ENCODE measurements at places on chromosomes 13 and 19.

DNA sequence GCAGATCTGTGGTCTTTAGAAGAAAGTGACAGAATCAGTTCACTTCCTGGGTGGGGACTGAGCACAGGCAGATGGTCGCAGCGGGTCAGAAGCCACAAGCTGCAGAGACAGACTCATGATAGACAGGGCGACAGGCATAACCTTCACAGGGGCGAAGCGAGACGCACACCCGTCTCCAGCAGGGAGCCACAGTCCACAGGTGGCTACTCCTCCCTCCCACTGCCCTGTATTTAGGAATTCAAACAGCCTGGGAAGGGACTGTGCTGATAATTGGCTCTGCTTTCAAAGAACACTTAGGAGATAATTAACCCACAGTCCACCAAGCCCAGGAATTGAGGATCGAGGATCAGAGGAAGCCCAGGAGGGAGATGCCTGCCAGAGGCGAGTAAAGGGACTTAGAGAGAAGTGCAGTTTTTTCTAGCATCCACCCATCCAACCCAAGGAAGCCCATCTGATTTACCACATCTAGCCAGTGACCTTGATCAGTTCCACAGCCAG, 23.2 kb downstream of the RFX2 start:
- no peak for DNase-seq

DNA sequence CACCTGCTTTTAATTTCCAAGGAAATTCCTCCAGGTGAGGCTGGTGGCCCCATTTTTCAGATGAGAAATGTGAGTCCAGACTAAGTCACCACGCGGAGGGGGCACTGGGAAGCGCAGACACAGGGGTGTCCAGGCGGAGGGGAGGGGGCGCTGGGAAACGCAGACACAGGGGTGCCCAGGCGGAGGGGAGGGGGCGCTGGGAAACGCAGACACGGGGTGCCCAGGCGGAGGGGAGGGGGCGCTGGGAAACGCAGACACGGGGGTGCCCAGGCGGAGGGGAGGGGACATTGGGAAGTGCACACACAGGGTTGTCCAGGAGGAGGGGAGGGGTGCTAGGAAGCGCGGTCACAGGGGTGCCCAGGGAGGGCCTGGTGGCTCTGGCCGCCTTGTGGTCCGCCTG, 3.5 kb downstream of the GRK1 start:
- DNase-seq, result no peak

DNA sequence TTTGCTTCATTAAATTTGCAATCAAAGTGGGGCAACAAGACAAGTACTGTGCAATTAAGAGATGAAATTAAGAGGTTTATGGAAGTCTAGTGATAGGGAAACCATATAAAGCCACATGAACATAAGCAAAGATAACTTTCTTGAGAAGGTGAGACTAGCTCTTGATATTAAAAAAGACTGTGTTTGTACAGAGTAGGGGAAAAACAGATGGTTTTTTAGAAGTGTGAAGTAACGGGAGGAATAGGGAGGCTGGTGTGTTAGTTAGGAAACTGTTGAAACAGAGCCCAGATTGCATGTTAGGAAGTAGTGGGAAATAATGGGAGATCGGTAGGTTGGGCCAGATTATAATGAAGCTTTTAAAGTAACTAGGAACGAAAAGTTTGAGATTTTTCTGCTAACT, 149.8 kb upstream of the FREM2 start:
- no peak for DNase-seq

DNA sequence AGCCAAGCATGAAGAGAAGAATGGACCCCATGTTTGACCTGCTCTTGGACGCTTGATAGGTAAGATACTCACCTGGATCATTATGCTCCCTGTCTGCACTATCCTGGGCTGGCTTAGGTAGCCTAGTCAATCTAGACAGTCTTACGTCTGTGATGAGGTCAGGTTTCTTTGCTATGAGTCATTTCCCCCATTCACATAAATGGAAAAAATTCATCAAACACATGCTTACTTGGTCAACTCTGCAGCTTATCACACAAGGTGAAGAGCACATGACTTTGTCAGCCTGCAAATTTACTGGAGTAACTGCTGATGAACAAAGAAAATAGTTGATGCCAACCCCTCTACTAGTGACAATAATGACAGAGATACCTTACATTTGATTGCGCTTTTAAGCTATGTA, 170.0 kb downstream of the NUFIP1 start:
- DNase-seq, result no peak

DNA sequence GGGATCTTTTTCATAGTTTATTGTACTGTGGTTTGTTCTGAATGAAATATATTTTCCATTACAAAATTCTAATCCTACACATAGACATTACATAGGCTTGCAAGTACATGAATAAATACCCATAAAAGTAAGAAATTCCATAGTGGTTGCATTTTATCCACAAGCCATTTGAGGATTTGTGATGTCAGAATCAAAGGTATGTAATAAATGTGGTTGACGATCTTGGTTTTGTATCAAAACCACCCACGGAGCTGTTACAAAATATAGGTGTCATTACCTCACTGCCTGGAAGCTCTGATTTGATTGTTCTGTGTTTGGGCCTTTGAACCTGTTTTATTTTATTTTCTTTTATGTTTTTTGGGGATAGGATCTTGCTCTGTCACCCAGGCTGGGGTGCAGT, 125.1 kb downstream of the NALCN start:
- no peak for DNase-seq

DNA sequence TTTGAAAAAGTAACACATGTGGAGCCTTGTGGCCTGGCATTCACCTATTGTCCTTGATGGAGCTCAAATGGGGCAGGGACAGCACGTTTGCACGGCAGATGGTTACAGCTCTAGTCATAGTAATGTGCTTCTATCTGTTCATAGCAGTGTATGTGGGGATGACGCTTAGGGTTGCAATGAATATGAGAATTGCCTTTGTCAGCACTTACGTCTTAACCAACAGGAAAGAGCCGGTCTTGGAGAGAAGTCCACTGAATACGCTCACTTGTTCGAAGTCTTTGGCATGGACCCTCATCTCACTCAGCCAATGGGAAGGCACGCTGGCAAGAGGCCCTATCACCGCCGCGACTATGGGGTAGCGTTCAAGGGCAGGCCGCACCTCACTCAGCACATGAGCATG, 18.9 kb upstream of the OR7D2 start:
- DNase-seq, result no peak

DNA sequence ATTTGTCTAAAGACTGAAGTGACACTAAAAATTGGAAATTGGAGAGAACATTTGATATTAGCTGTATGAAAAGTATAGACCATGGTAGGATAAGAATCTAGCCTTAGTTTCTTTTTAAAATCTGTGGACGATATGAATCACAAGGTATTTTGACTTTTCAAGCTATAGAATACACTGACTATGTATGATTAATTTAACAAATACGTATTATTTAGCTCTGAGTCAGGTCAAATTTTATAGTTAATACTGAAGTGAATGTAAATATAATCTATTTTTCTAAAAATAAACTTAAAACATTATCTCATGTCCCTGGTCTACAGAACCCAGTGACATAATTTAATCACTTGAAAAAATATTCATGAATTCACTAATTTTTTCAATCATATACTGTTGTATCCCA, 795.6 kb upstream of the SLITRK1 start:
- DNase-seq, result no peak

- DNase-seq, result no peak
These were observed at the start of gene SPRY2 for GRCh38 chr13:80341101-80341755. SPRY2 (minus strand) TSS chr13:80341126; CDS start chr13:80337705, 3,421 bp downstream.

DNA sequence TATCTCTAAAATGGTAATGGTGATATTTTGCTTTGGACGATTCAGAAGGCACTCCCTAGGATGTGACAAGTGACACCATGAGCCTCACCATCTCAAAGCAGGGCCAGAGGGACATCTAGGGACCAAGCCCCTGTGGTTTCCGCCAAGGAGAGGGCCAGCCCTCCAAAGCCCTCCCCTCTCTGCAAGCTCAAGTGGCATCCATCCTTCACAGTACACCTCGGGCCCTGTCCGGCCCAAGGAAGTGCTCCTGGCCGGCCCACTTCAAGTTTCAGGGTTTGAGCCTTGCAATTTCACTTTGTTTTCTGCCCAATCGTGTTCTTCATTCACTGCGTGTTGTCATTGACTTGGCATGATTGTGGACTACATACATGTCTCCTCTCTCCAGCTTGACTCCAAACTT, 82.5 kb downstream of the TSHZ3 start:
- no peak for DNase-seq

DNA sequence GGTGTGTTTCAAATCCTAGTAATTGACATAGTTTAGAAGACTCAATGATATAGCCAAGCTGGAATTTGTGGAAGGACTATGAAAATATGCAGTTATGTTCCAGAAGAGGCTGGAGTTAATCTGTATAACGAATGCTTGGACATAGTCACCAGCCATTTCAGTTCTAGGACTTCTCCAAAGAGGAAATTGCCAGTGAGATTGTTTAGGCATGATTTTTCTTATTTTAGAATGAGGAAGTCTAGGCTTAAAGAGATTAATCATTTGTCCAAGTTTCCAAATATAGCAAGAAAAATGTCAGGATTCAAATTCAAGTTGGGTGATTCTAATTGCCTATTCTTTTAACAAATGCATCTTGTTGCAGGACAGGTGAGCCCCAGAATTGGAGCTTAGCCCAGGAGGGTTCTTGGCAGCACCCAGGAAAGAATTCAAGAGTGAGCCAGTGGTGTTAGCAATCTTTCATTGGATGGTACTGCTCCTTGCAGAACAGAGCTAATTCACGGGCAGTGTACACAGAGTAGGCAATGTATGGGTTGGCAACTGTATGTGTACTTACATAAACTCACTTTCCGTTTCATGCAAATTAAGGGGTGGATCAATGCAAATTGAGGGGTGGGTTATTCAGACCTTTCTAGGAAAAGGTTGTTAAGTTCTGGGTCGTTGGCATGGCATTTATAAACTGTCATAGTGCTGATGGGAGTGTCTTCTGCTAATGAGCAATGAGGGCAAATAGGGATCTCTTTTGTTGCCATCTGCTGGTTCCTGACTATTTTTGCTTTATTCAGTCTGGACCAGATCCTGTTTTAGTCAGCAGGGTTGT, 763.1 kb upstream of the SLITRK1 start:
- no peak for DNase-seq

- no peak for DNase-seq
These were observed 178.4 kb downstream of the FGF9 start for GRCh38 chr13:21849323-21849722.

DNA sequence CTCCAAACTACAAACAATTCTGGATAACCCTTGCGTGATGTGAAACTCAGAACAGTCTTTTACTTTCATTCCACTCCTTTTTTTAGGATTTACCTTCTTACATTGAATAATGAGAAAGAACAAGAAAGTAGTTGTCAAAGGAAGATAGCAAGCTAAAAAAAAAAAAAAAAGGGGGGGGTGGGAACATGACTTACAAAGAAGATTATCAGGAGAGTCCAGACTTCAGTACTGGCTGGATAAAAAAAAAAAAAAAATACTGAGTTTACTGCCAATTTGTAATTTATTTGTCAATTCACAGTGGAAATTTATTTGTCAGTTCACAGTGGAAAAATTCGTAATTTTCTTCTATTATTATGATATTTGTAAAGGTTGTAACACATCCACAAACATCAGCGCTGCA, 792.4 kb upstream of the SLITRK5 start:
- DNase-seq, result no peak

DNA sequence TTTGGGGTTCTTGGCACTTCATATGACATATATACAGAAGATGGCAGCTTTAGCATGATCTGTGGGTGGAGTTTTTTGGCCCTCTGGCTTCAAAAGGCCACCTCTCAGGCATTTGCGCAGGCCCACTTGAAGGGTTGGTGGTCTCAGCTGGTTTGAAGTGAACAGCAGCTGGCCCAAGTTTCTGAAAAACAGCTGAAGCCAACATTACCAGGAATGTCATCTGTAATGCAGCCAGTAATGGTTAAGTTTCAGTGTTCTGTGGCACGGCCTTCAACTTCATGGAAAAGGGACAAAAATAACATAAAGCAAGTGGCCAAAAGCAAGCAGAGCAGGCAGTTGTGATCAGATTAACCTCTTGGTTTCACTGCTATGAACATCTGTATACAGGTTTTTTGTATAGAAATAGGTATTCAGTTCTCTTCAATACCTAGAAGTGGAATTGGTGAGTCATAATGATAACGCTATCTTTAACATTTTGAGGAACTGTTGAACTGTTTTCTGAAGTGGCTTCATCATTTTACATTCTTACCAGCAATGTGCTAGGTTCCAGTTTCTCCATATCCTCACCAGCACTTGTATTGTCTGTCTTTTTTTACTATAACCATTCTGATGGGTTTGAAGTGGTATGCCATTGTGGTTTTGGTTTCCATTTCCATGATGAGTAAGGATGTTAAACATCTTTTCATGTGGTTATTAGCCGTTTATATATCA, 245.4 kb downstream of the SHISA2 start:
- no peak for DNase-seq

DNA sequence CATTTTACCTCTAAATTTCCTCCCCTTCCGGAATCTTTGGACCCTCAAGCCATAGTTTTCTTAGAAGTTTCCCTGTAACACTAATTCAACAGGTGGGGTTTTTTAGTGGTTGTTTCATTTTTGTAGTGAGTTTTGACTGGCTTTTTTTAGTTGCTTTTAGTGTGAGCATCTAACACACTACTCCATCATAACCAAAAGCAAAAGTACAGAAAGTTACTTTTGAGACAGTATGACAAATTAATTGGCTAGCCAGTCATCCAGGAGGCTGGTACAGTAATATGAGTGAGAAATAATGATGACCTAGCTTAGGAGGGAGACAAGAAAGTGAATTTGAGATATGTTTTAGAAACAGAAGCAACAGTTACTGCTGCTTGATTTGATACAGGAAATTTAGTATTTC, 71.5 kb downstream of the DNAJC15 start:
- no peak for DNase-seq

DNA sequence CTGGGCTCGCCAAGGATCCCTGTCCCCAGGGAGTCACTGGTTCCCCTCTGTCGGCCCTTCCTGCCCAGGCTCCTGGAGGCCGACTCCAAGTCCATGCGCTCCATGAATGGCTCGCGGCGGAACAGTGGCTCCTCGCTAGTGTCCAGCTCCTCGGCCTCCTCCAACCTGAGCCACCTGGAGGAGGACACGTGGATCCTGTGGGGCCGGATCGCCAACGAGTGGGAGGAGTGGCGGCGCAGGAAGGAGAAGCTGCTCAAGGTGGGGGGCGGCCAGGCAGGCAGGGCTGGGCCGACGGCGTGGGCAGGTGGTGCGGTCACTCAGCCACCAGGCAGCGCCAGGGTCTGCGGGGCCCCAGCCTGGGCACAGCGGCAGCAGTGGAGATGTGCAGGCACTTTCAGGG, 17.6 kb downstream of the EVI5L start:
- DNase-seq, result no peak

DNA sequence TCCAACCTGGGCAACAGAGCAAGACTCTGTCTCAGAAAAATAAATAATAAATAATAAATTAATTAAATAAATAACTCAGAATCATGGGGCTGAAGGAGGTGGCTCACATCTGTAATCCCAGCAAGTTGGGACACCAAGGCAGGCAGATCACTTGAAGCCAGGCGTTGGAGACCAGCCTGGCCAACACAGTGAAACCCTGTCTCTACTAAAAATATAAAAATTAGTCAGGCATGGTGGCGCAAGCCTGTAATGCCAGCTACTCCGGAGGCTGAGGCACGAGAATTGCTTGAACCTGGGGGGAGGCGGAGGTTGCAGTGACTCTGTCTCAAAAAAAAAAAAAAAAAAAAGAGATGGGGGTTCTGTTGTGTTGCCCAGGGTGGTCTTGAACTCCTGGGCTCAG, 7.2 kb downstream of the TMEM38A start:
- no peak for DNase-seq

Measured in T-helper 9 cell (primary cell).